ENCODE measurements at places on chromosomes 16 and 17. TPM values are rescaled to one million over a fixed set of nuclear protein-coding genes. Genes with fewer than 3 reads are reported as not detected.

Gene XYLT1
- 12.3 TPM for total RNA-seq

- no peak overlapping the region for H3K27ac ChIP-seq
- DNase-seq = peak; percentile 54
- no peaks in the 10 kb centered on the region for H3K36me3 ChIP-seq
- peaks cover 17% of the 10 kb centered on the region for H3K27me3 ChIP-seq
Measured at GRCh38 chr16:85717393-85718152, 28.8 kb upstream of the GINS2 start.

DNA sequence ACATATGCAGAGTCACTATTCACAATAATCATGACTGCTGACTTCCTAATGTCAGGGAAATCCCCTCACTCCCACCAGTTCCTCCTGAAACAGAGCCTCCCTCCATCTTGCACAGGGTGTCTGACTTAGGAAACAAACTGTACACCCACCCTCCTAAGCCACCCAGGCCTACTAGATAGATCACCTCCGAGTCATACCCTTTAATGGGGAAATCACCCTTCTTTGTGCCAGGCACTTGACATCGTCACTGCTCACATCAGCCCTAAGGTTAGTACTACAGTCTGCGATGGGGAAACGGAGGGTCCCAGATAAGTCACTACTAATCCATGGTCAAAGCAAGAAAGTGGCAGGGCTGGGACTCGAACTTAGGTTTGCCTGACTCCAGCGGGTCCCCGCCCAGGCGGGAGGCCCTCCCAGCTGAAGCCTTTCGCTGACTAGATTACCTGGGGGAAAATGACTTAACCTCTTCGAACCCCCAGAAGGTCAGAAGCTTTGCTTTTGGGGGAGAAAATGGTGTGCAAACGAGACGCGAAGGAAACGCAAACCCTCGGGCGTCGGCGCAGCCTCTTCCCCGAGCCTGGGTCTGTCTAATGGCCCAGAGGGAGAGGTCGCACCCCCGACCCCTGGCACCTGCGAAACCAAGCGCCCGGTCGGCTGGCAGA lies 3.4 kb upstream of the MLLT6 start:
- H3K4me1 ChIP-seq = peaks cover 24% of the 10 kb centered on the region
- peak overlapping the region; percentile 70 for H3K27ac ChIP-seq
- H3K4me3 ChIP-seq = peak overlapping the region; percentile 73
- no peak for DNase-seq
- peaks cover 39% of the 10 kb centered on the region for H3K27me3 ChIP-seq

DNA sequence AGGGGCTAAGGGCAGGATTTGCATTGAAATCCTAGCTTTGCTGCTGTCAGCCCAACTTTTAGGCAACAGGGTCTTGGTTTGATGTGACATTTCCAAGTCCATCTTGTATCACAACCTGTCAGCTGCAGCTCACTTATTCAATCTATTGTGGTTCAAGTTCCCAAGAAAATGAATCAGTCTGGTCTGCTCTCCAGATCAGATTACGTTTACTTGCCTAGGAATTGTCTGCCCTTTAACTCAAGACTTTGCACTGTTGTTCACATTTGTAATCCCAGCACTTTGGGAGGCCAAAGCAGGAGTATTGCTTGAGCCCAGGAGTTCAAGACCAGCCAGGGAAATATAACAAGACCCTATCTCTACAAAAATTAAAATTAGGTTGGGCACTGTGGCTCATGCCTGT lies 10.0 kb downstream of the STX4 start:
- DNase-seq = no peak
- H3K4me1 ChIP-seq = no peaks in the 10 kb centered on the region
- no peak overlapping the region for H3K27ac ChIP-seq
- no peak overlapping the region for H3K4me3 ChIP-seq
- H3K27me3 ChIP-seq = no peaks in the 10 kb centered on the region
- peaks cover 3% of the 10 kb centered on the region for H3K36me3 ChIP-seq

- DNase-seq = no peak
- H3K36me3 ChIP-seq = no peaks in the 10 kb centered on the region
- H3K27ac ChIP-seq = no peak within 1 kb of the TSS
- peaks cover 51% of the 10 kb centered on the region for H3K27me3 ChIP-seq
- peaks cover 2% of the 10 kb centered on the region for H3K4me1 ChIP-seq
- peak within 1 kb of the TSS; percentile 61 for H3K4me3 ChIP-seq
Measured at GRCh38 chr17:42760652-42761581, at the start of gene RAMP2. RAMP2 (plus strand) TSS chr17:42761227; CDS start chr17:42761262, 35 bp downstream.

GRCh38 chr16:20822521-20823325 lies 16.4 kb downstream of the REXO5 start:
- peaks cover 6% of the 10 kb centered on the region for H3K4me1 ChIP-seq
- H3K27ac ChIP-seq = no peak overlapping the region
- no peaks in the 10 kb centered on the region for H3K27me3 ChIP-seq
- no peak overlapping the region for H3K4me3 ChIP-seq
- DNase-seq = no peak
- H3K36me3 ChIP-seq = peaks cover 6% of the 10 kb centered on the region

Gene KRT32
- total RNA-seq = not detected

DNA sequence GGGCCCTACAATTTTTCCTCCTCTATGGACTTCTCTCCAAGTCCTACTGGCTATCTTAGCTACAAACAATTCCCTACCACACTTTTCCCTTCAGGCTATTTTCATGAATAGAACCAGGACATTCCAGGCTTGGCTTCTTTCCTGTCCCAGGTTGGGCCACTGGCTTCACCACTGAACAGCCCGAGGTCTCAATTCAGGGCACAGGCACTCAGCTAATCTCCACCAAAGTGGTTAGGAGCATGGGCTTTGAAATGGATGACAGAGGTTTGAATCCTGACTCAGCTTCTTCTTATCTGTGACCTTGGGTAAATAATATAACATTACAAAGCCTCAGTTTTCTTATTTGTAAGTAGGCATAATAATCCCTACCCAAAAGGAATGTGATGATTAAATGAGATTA lies 50.9 kb upstream of the ZNF629 start:
- peaks cover 3% of the 10 kb centered on the region for H3K36me3 ChIP-seq
- no peak for DNase-seq
- peaks cover 13% of the 10 kb centered on the region for H3K4me1 ChIP-seq
- H3K4me3 ChIP-seq = no peak overlapping the region

Gene PRCD
- 0.86 TPM for total RNA-seq

DNA sequence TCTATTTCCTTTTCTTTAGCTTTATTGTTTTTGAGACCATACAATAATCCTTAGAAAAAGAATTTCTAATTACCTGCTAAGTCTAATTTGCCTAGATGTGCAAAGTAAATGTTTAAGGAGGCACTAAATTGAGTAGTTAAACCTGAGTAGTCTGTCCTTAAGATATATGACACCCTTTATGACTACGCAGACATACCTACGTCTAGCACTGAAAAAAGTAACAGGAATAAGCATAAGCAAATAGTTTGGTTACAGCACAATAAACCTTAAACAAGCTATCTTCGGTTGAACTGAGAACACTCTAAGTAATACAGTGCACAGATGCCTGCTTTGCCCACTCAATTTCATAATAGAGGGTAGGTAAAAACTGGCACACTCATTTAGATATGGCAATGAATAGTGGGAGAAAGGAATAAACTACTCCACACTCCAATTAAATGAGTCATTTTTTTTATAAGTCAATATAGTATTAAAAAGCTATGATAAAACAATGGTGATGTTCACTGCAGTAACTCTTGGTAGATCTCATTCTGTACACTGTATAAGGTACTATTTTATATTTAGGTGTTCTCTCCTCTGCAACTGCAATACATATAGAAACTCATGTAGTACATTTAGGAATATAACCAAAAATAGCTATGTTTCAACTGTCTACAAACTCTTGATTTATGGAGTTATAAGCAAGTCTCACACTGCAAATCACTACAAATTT lies 19.7 kb upstream of the INTS2 start:
- no peak overlapping the region for H3K27ac ChIP-seq
- H3K4me3 ChIP-seq = no peak overlapping the region
- peaks cover 19% of the 10 kb centered on the region for H3K36me3 ChIP-seq

All from progenitor cell of endocrine pancreas (in vitro differentiated cells).